ENCODE measurements at places on chromosomes 13 and 19.
A peak's percentile ranks its signal among the peaks of the same experiment; 100 is the strongest.

GRCh38 chr13:51154029-51154555, 43.0 kb upstream of the C13orf42 start:
- DNase-seq: no peak

DNA sequence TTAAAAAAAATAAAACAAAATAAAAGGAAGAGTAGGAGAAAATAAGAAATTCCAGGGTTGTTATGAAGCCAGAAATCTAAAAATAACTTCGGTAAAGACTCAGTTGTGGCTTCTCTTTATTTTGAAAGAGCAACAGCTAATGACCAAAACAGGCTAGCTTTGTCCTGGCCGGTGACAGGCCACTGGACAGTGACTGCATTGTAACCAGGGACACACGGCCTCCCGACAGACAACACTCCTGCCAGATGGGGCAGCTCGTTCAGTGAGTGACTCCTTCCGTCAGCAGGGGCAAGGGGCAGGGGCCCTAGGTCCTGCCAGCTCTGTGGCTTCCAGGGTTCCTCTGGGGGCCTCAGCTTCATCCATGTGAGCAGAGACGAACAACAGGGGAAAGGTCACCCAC, 173.4 kb downstream of the KATNAL1 start:
- no peak for DNase-seq

DNA sequence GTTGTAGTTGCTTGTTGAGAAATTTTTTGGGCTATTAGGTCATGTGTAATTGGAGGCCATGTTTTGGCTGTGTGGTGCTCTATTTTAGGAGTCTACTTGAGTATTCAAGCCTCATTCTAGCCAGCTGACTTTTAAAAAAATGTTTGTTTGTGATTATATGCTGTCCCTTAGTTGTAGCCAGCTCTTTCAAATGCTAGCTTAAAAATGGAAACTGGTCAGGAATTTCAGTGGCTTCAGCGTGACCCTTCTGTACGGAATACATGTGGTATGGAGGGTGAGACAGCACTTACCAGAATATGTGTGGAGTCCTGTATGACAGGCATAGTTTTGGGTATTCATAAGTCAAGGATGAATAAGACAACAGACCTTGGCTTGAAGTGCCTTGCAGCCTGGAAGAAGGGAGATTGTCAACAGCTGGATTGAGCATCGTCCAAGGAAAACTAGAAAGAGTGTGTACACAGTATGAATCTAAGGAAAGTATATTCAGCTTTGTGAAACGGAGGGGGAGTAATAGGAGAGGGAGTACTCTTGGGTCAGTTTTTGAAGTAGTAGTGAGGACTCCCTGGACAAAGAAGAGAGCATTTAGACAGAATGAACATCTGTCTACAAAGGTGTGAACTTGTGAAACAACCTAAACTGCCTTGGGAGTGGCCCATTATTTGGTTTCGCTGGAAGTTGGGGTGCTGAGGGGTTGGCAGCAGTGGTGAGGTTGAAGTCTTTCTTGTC, 20.0 kb upstream of the WTIP start:
- no peak for DNase-seq

DNA sequence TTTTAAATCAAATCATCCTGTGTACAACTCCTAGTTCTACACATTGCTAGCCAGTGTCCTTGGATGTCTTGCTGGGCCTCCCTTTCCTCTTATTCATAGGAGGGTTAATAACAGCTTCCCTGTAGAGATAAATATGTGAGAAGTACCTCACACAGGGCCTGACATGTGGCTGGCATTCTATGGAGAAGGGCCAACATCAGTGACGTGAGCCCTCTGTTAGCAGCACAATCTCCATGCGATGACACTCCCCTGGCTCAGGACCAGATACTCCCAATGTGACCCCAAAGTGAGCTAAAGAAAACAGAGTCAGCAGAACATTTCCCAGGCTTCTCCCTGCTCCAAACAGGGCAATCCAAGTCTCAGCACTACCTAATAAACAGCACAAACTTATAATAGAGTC, 818.4 kb downstream of the DIAPH3 start:
- DNase-seq: no peak

DNA sequence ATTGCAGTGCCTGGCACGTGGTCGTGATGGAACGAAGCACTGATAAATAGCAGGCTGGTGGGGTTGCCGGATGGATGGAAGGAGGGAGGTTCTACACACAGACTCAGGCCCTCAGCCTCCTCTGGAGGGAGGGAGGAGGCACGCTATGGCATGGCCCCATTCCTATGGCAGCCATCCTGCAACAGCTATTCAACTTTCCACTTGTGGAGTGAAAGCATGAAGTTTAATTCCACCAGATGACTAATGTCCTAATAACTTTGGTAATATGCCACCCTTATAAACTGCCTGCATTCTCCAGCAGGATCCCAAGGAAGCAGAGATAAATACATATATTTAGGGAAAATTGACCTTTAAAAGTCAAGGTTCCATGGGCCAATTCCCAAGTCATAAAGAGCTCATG, 92.4 kb downstream of the KL start:
- no peak for DNase-seq

- no peak for DNase-seq
Measured at GRCh38 chr19:36008336-36008978, at the start of gene SYNE4. Gene SYNE4, minus strand, starts transcription at chr19:36008813. Its CDS starts 132 bp downstream, at chr19:36008681.

DNA sequence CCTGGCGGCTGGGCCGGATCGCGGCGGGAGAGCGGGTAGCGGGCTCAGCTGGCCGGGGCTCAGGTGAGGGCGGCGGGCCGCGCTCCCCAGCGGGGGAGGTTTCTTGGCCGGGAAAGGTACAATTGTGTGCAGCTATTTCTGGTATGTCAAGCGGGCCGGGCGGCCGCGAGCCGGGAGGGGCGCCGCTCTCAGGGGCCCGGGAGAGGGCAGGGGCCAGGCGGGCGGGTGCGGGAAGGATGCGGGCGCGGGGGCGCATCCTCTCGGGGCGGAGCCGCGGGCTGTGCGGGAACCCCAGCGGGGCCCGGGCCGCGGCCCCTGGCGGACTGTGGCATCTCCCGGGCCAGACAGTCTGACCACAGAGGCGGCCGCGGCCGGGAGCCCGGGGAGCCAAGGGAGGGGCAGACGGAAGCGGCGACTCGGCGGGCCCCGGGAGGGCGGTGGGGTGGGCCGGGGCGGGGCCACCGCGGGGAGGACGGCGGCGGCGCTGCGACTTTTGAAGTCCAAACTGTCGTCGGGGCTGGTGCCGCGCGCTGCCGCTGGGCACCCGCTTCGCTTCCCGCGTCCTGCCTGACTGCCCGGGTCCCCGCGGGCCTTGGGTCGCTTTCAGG, at the start of gene LMO7:
Gene LMO7, plus strand, starts transcription at position 503 of the 608 bp plus-strand sequence. CDS start 328 bp downstream, outside the sequence.
- DNase-seq: peak; percentile 43

- DNase-seq: no peak
Measured at GRCh38 chr13:36157480-36157879, 26.3 kb upstream of the DCLK1 start.

DNA sequence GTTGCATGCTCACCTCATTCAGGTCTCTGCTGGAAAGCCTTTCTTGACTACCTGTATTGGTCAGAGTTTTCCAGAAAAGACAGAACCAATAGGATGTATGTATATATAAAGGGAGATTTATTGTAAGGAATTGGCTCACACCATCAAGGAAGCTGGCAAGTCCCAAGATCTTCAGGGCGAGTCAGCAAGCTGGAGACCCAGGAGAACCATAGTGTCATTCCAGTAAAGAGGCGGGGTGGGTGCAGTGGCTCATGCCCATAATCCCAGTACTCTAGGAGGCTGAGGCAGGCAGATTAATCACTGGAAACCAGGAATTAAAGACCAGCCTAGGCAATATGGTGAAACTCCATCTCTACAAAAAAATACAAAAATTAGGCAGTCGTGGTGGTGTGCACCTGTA, 30.4 kb upstream of the FARP1 start:
- no peak for DNase-seq

DNA sequence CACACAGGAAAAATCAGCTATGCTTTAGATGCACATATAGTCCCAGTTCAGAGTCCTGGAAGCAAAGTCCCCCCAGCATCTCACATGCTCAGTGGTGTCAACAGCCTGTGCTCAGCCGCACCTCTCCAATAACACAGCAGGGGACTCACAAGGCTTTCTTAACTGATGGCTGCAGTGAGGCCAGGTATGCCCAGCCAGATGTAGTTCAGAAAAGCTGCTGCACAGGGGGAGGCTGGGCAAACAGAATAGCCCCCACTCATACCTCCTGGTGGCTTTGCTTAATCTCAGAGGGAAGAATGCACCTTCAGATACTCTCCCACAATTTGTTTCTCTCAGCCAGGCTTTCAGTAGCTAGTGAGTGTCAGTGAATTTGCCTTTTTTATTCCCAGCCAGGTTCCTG, 33.4 kb downstream of the FAM124A start:
- DNase-seq: no peak

GRCh38 chr19:31461814-31462539, 112.7 kb upstream of the TSHZ3 start:
- no peak for DNase-seq

- DNase-seq: no peak
Measured at GRCh38 chr13:60386250-60386649, 10.8 kb upstream of the TDRD3 start.

DNA sequence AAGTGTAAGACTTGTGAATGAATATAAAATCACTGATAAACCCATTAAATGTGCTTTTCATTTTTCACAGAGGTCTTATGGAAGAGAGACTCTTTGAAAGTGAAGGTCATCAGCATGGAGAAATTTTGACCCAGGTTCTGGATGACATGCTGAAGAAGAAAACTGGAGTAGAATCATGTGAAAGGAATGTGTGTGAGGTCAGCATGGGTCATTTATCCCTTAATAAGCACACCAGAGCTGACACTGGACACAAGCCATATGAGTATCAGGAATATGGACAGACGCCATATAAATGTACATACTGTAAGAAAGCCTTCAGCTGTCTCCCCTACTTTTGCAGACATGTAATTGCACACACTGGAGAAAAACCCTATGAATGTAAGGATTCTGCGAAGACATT, 29.0 kb downstream of the ZNF20 start:
- DNase-seq: no peak

DNA sequence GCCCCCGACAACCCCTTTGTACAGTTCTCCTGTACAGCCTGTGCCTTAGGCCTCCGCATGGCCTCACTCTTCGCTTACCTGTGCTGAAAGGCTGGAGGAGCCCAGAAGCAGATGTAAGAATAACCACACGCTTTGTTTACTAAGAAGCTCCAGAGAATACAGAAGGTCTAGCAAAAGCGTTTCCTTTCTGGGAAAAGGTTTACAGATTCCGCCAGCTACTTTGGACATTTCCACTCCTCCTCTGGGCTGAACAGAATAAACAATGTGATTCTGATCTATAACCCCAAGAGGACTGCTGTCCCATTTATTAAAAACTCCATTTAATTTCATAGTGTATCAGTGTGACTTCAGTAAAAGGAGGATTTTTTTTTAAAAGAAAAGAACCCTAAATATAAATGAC, 339.2 kb downstream of the DNAJC15 start:
- DNase-seq: no peak

DNA sequence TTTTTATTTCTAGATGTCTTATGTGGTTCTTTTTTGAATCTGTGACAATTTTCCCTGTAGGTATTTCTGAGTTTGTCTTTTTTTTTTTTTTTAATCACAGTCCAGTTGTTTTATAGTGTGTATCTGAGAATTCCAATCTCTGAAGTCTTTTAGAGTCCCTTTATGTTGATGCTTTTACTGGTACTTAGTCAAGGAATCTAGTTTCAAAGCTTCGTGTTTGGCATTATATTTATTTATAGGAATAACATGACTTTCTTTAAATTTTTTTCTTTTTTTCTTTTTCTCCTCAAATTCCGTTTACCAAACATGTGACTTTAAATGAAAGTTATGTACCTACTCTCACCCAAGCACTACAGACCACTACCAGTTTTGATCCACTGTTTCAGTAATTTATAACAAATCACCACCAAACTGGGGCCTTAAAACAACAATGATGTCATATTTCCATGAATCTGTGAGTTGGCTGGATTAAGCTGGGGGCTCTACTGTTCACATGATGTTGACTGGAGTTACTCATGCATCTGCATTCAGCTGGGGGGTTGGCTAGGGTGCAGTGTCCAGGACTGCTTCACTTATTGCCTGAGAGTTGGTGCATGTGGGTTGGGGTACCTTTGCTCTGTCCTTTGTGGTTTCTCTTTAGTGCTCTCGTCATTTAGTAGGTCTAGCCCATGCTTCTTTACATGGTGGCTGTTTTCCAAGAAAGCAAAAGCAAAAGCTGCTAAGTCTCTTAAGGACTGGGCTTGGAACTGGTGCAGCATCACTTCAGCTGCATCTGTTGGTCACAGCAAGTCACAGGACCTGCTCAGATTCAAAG, 22.3 kb downstream of the KCTD4 start:
- no peak for DNase-seq

DNA sequence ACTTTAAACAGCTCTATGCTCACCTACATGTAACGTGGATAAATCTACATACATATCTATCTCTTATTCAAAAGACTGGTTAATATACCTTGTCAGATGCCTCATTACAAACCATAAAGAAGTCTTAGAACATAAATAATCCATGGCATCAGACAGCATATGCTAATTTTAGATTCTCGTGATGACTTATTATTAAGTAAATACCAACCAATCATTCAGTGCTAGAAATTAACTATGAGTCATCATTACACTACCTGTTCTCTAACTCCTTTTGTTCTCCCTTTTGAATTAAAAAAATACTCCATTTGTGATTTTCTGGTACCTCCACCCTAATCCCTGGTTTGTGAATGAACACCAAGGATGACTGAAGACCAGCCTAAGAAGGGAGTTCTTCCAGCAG, 754.3 kb upstream of the ARGLU1 start:
- no peak for DNase-seq

DNA sequence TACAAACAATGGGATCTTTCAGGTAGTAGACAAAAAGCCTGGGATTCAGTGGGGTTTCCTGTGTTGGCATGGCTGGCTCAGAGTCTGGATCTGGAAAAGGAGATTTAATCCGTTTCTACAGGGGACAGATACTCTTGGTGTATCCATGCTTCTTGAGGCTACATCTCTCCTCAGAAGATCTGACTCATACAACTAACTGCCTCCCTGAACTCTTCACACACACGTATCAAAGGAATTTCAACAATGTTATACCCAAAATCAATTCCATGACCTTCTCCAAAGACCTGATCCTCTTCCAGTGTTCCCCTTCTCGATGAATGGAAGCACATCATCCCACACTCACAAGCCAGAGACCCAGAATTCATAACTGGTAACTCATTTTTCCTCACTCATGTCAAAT, 435.3 kb upstream of the NBEA start:
- DNase-seq: no peak

GRCh38 chr13:94303644-94304174, 175.8 kb downstream of the DCT start:
- DNase-seq: no peak

GRCh38 chr13:67588607-67589006, 358.5 kb upstream of the PCDH9 start:
- DNase-seq: no peak

DNA sequence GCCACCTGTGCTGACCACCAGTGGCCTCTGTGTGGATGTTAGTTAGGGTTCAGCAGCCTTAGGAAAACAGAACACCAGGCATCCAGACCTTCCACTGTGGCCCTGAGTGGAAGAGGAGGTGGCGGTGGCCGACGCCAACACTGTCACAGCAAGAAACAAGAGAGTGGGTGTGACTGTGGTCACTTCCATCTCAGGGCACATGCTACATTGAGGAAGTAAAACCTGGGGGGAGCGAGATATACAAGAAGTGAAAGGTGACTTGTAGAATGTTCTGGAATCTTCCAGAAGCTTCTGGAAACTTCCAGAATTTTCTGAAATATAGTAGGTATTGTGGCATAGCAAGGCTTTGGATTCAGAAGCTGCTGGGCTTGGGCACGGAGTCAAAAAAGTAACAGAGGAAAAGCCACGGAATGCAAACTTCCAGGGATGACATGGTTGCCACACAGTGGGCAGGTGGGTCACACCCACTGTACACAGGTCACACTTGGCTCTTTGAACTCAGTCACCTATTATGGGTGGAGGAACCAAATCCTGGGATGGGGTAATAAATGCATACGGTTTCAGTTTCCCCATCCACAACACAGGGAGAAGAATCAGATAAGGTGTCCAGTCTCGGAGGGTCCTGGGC, 24.3 kb downstream of the GNG7 start:
- DNase-seq: no peak

Measured in activated naive CD4-positive, alpha-beta T cell treated with anti-CD3 and anti-CD28 coated beads, Interleukin-2, amount 50 U/mL, for 16 hours (primary cell).